ENCODE measurements at places on chromosomes 16 and 17.
A peak's percentile ranks its signal among the peaks of the same experiment; 100 is the strongest.

- DNase-seq = peak; percentile 62
Observed at GRCh38 chr16:53822936-53823529, 119.1 kb downstream of the FTO start.

GRCh38 chr17:9271989-9272388 lies 250.7 kb downstream of the NTN1 start:
- DNase-seq = no peak

GRCh38 chr17:881778-882177 lies 97.8 kb downstream of the NXN start:
- DNase-seq = no peak

DNA sequence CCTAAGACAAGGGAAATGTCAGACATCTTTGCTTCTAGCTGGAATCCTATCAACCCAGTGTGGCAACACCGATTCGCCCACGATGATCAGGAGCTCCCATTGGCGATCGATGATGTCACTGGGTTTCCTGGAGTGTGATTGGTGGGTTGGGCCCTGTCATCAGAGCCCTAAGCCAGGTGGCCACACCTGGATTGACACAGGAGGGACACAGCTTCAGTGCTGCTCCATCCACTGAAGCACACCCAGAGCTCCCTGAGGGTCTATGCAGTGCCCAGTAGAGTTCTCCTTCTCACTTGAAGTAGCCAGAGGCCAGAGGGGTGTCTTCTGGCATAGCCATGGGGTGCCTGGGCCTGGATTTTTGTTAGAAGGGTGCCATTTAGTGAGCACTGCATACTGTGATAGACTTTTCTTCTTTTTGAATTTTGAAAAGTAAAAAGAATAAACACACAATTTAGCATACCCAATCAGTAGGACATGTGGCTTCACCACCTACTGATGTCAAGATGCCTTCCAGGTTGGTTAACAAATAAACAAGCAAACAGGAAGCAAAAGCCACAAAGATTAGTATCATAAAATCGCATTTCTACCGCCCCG lies 77.6 kb downstream of the CMIP start:
- DNase-seq = peak; percentile 79

- no peak for DNase-seq
Observed at GRCh38 chr16:86751076-86752030, 173.0 kb downstream of the FOXL1 start.

GRCh38 chr17:39236981-39237441 lies 11.3 kb upstream of the STAC2 start:
- DNase-seq = no peak

GRCh38 chr17:57927048-57927723 lies 28.0 kb downstream of the CUEDC1 start:
- no peak for DNase-seq

- DNase-seq = no peak
Observed at GRCh38 chr16:49282690-49283375, 1.2 kb upstream of the CBLN1 start.

GRCh38 chr17:47316311-47316710 lies 7.4 kb upstream of the EFCAB13 start:
- DNase-seq = no peak

GRCh38 chr17:42459801-42460281 lies 1.2 kb downstream of the ATP6V0A1 start:
- DNase-seq = peak; percentile 42

DNA sequence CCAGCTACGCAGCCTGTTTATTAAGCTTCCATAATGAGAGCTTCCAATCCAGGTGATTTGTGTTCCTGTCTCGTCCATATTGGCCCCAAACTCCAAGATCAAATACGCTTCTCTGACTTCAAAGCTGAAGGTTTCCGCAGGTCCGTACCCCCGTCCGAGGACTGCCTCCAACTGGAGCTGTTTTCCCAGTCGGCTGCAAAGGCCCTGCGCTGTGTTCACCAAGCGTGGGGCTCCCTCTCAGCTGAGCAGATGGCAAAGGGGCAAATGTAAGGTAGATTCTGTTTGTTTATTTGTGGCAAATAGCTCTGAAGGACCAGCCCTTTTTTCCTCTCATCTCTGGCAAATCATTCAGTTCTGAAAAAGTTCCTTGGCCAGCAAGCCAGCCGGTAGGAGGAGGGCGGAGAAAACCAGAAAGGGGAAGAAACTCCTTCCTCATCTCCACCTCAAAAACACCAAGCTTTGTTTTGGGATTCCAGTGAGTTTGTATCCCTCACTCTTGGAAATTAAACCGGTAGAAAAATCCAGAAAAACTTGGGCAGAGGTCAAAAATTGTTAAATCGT lies 35.2 kb downstream of the NXN start:
- no peak for DNase-seq

- DNase-seq = no peak
Observed at GRCh38 chr16:86354641-86355513, 155.4 kb upstream of the FOXF1 start.

- no peak for DNase-seq
Observed at GRCh38 chr17:38330941-38331411, 12.8 kb downstream of the GPR179 start.

GRCh38 chr16:1706386-1707192 lies 594 bp downstream of the MAPK8IP3 start:
- DNase-seq = peak; percentile 70

DNA sequence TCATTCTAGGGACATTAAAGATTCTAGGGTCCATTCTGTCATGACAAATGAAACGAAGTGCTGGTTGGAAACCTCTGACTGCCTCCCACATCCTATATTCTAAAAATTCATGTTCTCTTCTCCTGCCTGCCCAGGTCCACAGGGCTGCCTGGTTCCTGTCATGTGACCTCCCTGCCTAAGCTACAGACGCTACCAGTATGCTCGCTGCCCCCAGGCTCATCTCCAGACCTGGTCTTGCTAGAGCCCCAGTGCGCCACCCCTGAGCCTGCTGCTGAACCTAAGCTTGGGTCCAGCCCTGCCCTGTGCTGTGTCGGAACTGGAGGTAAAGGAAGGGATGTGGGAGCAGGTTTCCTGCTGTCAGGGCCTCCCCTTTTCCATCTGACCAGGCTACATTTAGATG lies 231.6 kb upstream of the CDH5 start:
- no peak for DNase-seq

GRCh38 chr16:77736879-77737278 lies 14.6 kb downstream of the NUDT7 start:
- DNase-seq = no peak

DNA sequence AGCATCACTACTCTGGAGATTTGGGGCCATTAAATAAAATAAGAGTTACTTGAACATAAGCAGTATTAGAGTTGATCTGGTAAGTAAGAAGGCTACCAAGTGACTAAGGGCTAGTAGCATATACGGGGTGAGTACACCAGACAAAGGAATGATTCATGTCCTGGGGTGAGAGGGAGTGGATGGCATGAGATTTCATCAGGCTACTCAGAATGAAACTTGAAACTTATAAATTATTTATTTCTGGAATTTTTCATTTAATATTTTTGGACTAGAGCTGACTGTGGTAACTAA lies 2.3 kb downstream of the SLFN5 start:
- DNase-seq = no peak

- DNase-seq = no peak
Observed at GRCh38 chr17:81123052-81124048, 42.0 kb upstream of the PVALEF start.

- peak; percentile 77 for DNase-seq
Observed at GRCh38 chr16:30063893-30064728, 1.4 kb upstream of the ALDOA start.

DNA sequence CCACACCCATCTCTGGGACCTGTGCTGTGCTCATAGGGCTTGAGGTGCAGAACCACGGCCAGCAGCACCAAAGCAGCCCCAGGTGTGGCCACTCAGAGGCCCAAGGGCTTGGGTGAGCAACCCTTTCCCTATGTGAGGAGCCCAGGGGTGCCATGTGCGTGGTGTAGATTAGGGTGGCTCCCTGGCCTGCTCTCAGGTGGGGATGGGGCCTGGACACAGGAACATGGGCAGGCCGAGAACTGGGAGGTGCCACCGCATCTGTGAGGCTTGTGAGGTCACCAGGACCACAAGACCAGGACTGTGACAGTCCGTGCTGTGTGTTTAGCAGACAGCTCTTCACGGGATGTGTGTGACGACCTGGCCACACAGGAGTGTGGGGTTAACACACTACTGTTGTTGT lies 103.5 kb upstream of the ZNF750 start:
- no peak for DNase-seq

DNA sequence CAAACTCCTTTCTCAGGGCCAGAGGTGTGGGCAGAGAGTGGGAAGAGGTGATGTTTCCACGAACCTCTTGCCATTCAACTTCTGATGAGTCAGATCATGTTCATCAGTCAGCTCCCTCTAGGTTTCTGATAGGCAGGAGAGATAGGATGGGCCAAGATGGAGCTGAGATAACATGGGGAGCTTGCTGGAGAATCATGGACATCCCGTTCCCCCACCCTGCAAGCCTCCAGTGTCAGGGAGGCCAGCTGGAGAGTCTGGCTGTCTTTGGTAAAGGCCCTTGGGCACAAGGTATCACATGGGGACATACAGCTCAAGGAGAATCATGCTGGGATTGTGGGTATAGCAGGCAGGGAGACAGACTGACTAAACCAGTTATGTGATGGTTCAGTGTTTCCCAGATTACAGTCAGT lies 136.0 kb upstream of the IRX3 start:
- no peak for DNase-seq

DNA sequence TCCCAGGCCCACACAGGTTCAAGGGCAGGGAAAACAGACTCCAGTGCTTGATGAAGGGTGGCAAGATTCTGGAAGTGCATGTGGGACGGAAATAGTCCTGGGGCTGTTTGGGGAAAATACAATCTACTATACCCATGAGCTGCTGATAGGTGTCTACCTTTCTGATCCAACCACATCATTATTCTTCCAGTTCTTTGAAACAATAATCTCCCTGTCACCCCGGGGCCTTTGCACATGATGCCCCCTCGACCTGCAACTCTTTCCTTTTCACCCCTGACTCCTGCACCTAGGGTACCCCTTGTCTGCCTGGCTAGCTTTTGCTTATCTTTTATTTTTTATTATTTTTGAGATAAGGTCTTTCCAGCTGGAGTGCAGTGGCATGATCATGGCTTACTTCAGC lies 45.0 kb downstream of the LDHD start:
- DNase-seq = no peak

GRCh38 chr17:75475851-75476250 lies 19.4 kb downstream of the TMEM94 start:
- no peak for DNase-seq

GRCh38 chr17:65678546-65678945 lies 117.1 kb upstream of the AXIN2 start:
- no peak for DNase-seq

- no peak for DNase-seq
Observed at GRCh38 chr16:12518241-12519175, 285.2 kb downstream of the CPPED1 start.

DNA sequence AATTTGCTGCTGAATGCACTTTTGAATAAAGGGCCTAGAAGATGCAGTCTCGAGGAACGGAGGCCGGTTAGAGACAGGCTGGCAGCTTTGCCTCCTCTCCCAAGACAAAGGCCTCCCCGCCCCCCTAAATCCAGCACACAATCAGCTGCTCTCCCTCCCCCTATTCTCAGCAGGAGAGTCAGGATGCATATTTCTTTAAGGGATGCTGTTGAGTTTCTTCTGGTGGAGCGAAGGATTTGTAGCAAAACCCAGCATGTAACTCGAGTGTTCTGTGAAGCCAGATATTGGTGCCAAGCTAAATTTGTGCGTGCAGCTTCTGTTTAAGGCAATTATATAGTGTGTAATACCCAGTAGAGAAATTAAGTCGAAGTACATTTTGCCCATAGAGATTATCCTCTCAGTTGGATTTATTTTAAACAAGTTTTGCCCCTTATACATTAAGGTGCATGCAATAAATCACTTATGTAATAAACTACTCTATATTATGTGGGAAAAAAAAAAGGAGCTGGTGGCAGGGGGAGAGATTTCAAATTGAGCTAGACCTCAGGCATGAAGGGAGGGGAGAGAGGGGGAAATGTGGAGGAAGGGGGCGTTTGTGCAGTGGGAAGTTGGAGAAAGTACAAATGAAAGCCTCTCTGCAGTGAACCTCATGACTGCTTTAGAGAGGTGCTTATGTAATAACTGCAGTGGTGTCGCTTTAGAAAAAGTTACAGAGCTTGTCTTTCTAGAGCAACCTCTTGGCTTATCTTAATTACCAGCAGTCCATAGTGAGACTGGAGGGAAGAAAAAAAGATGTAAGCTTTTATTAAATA lies 599.2 kb downstream of the MAF start:
- no peak for DNase-seq

- no peak for DNase-seq
Observed at GRCh38 chr16:53962041-53962440, 258.1 kb downstream of the FTO start.

- no peak for DNase-seq
Observed at GRCh38 chr16:3612510-3613466, 1.4 kb upstream of the SLX4 start.

DNA sequence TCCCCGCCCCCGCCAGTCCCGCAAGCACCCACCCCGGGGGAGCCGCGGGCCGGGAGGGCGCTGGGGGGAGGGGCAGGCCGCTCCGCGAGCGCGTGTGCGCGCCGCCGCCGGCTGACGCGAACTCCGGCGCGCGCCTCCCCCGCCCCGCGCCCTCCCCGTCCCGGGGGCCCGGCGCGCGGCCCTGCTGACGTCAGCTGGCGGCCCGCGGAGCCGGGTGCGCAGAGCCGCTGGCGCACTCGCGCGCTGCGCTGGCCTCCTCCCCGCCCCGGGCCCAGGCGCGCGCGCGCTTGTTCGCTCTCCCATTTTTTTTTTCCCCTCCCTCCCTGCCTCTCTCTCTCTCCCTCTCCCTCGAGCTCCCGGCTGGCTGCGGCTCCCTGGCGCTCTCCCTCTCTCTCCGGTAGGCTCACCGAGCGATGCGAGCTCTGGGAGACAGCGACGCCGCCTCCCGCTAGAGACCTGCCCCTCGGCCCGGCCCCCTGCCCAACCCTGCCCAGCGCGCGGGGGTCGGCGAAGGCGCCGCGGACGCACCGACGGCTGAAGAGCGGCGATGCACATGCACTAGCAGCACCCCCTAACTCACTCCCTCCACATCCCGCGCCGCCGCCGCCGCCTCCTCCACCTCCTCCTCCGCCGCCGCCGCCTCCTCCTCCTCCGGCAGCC lies at the start of gene GNAO1:
Gene GNAO1, plus strand, starts transcription at position 334 of the 660 bp plus-strand sequence. CDS start 747 bp downstream, outside the sequence.
- DNase-seq = peak; percentile 62

- DNase-seq = no peak
Observed at GRCh38 chr16:31052114-31052513, 18.8 kb downstream of the STX4 start.

GRCh38 chr16:88628512-88628974 lies 9.8 kb upstream of the IL17C start:
- no peak for DNase-seq

DNA sequence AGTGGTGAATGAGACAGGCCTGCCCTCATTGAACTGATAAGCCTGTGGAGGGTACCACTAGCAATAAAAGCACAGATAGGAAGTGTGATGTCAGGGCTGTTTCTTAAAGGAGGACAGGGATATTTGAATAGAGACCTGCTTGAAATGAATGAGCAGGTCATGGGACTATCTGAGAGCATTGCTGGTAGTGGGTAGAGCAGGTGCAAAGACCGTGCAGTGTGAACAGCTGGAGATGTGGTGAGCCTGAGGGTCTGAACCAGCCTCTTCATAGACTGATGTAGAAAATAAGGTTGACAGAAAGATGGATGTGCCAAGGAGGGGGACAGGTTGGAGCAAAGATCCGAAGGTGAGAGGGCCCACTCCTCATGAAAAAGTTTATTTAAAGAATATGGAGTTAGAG lies 2.4 kb downstream of the NUP93 start:
- DNase-seq = no peak
